ENCODE measurements at places on chromosomes 2 and 18. TPM values are rescaled to one million over a fixed set of nuclear protein-coding genes. Genes with fewer than 3 reads are reported as not detected.

Gene COL6A3
- total RNA-seq, result 2.5 TPM

DNA sequence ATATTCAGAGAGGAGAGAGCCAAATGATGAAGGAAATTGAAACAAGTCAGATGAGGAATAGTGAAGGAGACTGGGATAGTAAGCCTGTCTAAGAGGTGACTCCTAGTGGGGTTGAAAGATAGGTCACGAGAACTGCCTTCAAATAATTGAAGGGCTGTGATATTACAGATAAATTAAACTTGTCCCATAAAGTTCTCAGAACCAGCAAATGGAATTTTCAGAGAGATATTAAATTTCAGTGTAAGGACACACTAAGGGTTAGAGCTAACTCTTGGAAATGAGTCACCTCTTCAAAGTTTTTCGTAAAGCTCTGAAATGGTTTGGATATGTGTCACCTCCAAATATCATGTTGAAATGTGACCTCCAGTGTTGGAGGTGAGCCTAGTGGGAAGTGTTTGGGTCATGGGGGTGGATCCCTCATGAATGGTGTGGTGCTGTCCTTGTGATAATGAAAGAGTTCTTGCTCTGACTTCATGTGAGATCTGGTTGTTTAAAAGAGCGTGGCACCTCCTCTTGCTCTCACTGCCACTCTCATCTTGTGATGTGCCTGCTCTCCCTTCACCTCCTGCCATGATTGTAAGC, 87.3 kb downstream of the BABAM2 start:
- peak; percentile 94 for DNase-seq

- DNase-seq, result no peak
Measured at GRCh38 chr2:15159206-15159605, 401.9 kb downstream of the NBAS start.

DNA sequence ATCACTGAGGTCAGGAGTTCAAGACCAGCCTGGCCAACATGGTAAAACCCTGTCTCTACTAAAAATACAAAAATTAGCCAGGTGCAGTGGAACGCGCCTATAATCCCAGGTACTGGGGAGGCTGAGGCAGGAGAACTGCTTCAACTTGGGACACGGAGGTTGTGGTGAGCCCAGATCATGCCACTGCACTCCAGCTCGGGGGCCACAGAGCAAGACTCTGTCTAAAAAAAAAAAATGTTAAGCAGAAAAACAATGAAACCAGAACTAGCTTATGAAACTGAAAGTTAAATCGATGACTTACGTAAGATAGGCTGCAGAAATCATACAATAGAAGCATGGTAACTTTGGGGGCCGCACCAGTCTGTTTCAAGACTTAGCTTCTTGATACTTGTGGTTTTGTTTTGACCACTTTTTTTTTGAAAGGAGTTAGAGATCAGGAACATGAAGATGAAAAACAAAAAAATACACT, 6.2 kb upstream of the GPR155 start:
- DNase-seq, result no peak

- no peak for DNase-seq
Measured at GRCh38 chr18:20996418-20996817, 115.2 kb downstream of the ROCK1 start.

Data from A172 (cell line).